Esophagus squamous epithelium (tissue), 5 donors: ENCODE measurements at places on chromosomes 3 and 15. TPM values are rescaled to one million over a fixed set of nuclear protein-coding genes. Genes with fewer than 3 reads are reported as not detected.

- no peaks in the 10 kb centered on the region for H3K36me3 ChIP-seq
- no peaks in the 10 kb centered on the region for H3K27me3 ChIP-seq
- no peak overlapping the region for H3K27ac ChIP-seq
- H3K4me1 ChIP-seq, result no peaks in the 10 kb centered on the region
Measured at GRCh38 chr15:93662162-93662885, 569.0 kb upstream of the MCTP2 start.

DNA sequence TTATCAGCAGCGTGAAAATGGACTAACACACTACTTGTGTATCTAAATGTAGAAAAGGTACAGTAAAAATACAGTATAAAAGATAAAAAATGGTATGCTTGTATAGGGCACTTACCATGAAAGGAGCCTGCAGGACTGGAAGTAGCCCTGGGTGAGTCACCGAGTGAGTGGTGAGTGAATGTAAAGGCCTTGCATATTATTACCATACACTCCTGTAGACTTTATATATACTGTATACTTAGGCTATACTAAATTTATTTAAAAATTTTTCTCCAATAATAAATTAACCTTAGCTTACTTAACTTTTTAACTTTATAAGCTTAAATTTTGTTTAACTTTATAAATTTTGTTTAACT, 67.2 kb upstream of the TSPAN3 start:
- no peaks in the 10 kb centered on the region for H3K36me3 ChIP-seq
- DNase-seq, result no peak
- no peak overlapping the region for H3K4me3 ChIP-seq
- H3K4me1 ChIP-seq, result no peaks in the 10 kb centered on the region

GRCh38 chr3:197495999-197496745, 59.6 kb downstream of the BDH1 start:
- no peak for DNase-seq
- H3K4me3 ChIP-seq, result no peak overlapping the region
- peaks cover 23% of the 10 kb centered on the region for H3K4me1 ChIP-seq
- H3K27me3 ChIP-seq, result no peaks in the 10 kb centered on the region
- peak overlapping the region; percentile 82 for H3K27ac ChIP-seq

DNA sequence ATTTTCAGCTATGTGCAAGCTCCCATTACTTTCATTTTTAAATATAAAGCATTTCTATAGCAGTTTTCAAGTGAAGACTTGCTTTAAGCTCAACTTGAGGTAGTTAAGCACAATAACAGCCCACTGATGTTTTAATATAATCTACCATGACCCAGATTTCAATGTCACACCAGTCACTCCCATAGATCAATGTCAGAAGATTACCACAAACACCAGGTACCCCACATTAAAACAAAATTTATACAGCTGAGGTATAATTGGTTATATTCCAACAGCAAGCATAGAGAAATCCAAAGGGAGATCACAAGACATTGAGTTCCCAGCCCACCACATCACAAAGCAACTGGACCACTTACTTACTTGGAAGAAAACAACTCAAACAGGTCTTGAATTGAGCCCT, 22.8 kb downstream of the GTPBP8 start:
- H3K4me3 ChIP-seq, result no peak overlapping the region
- no peak overlapping the region for H3K27ac ChIP-seq
- H3K4me1 ChIP-seq, result no peaks in the 10 kb centered on the region
- H3K27me3 ChIP-seq, result no peaks in the 10 kb centered on the region

GRCh38 chr3:108090049-108090700, 656 bp downstream of the CD47 start:
- H3K36me3 ChIP-seq, result no peaks in the 10 kb centered on the region
- DNase-seq, result no peak
- H3K4me3 ChIP-seq, result peak overlapping the region; percentile 71
- H3K27me3 ChIP-seq, result no peaks in the 10 kb centered on the region

- H3K4me3 ChIP-seq, result no peak overlapping the region
- no peak for DNase-seq
- no peaks in the 10 kb centered on the region for H3K27me3 ChIP-seq
- H3K27ac ChIP-seq, result no peak overlapping the region
Measured at GRCh38 chr3:123586968-123587367, 2.1 kb upstream of the HACD2 start.

GRCh38 chr3:72517921-72518424, 330.3 kb downstream of the SHQ1 start:
- H3K4me1 ChIP-seq, result no peaks in the 10 kb centered on the region
- DNase-seq, result no peak
- no peaks in the 10 kb centered on the region for H3K27me3 ChIP-seq
- no peak overlapping the region for H3K4me3 ChIP-seq
- no peaks in the 10 kb centered on the region for H3K36me3 ChIP-seq
- no peak overlapping the region for H3K27ac ChIP-seq

- H3K36me3 ChIP-seq, result no peaks in the 10 kb centered on the region
- no peak overlapping the region for H3K4me3 ChIP-seq
- H3K27ac ChIP-seq, result no peak overlapping the region
- DNase-seq, result no peak
Measured at GRCh38 chr3:46187876-46188275, 20.2 kb downstream of the CCR1 start.

- no peaks in the 10 kb centered on the region for H3K36me3 ChIP-seq
- no peak for DNase-seq
- H3K27me3 ChIP-seq, result no peaks in the 10 kb centered on the region
- H3K27ac ChIP-seq, result no peak overlapping the region
Measured at GRCh38 chr3:12165909-12166308, 7.2 kb upstream of the TIMP4 start.

DNA sequence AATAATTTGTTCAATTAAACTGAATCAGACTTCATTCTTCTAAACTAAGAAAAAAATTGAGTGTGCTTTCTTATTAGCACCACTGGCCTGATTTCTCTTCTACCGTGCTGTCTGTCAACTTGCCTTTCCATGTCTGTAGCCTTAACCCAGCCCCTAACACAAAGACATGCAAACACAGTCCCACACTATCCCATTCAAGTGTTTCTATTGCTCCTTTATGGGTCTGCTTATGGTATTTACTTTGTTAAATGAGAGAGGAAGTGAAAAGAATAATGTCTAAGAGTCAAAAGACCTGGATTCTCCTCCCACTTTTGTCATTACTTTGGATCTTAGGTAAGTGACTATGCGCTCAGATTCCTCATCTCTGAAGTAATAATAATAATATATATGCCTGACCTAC, 55.3 kb downstream of the GTF2E1 start:
- H3K27ac ChIP-seq, result no peak overlapping the region
- no peak overlapping the region for H3K4me3 ChIP-seq
- no peak for DNase-seq
- H3K4me1 ChIP-seq, result no peaks in the 10 kb centered on the region
- H3K36me3 ChIP-seq, result no peaks in the 10 kb centered on the region

GRCh38 chr3:182715006-182715405, 78.3 kb upstream of the ATP11B start:
- no peak overlapping the region for H3K27ac ChIP-seq
- H3K4me1 ChIP-seq, result no peaks in the 10 kb centered on the region
- H3K36me3 ChIP-seq, result no peaks in the 10 kb centered on the region
- H3K27me3 ChIP-seq, result no peaks in the 10 kb centered on the region
- H3K4me3 ChIP-seq, result no peak overlapping the region

- DNase-seq, result no peak
- H3K4me1 ChIP-seq, result no peaks in the 10 kb centered on the region
- no peak overlapping the region for H3K4me3 ChIP-seq
- H3K36me3 ChIP-seq, result no peaks in the 10 kb centered on the region
Measured at GRCh38 chr15:57540736-57541135, 51.0 kb upstream of the MYZAP start.

GRCh38 chr3:41117398-41117870, 81.9 kb upstream of the CTNNB1 start:
- no peaks in the 10 kb centered on the region for H3K36me3 ChIP-seq
- H3K27ac ChIP-seq, result peak overlapping the region; percentile 53
- no peak overlapping the region for H3K4me3 ChIP-seq
- peak; percentile 49 for DNase-seq
- H3K27me3 ChIP-seq, result no peaks in the 10 kb centered on the region
- H3K4me1 ChIP-seq, result peaks cover 27% of the 10 kb centered on the region

DNA sequence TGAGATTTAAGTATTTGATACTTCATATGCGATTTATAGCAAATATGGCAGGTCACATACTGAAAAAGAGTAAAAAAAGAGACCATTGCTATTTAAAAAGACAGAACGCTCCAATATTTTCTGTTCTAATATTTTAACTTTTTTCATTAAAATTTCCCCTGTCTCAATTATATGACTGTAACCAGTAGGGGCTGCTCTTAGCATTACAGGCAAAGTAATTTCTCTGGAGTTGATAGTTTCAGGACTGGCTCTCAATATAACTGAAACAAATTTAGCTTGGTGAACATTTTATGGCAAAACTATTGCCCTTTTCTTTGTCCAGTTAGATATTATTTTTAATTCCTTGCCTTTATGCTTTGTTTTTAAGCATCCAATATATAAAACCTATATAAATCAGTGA, 286.3 kb upstream of the ROBO2 start:
- no peaks in the 10 kb centered on the region for H3K27me3 ChIP-seq
- H3K4me3 ChIP-seq, result no peak overlapping the region
- no peak overlapping the region for H3K27ac ChIP-seq
- H3K4me1 ChIP-seq, result no peaks in the 10 kb centered on the region
- no peak for DNase-seq
- H3K36me3 ChIP-seq, result no peaks in the 10 kb centered on the region

- no peak for DNase-seq
- peaks cover 41% of the 10 kb centered on the region for H3K27me3 ChIP-seq
- peaks cover 5% of the 10 kb centered on the region for H3K4me1 ChIP-seq
- no peak overlapping the region for H3K4me3 ChIP-seq
- no peaks in the 10 kb centered on the region for H3K36me3 ChIP-seq
Measured at GRCh38 chr15:23648920-23649515, 1.4 kb upstream of the MAGEL2 start.

- no peak overlapping the region for H3K27ac ChIP-seq
- H3K4me3 ChIP-seq, result no peak overlapping the region
- H3K36me3 ChIP-seq, result peaks cover 73% of the 10 kb centered on the region
- DNase-seq, result no peak
Measured at GRCh38 chr3:171680726-171681411, 129.4 kb downstream of the PLD1 start.

DNA sequence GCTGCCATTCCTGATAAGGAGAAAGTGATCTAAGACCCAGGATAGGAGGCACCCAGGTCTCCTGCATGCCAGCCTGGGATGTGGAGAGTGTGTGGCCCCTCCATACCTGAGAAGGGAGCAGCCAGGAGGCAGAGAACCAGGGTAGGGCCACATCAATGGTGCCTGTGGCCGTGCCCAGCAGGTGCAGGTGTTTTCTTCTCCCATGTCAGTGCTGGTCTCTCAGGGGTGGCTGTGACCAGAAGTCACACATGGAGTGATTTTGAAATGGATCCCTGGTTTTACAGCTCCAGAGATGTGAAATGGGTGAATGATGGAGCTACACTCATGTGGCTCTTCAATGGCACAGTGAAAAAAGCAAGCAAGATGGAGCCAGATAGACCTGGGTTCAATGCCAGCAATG, 3.3 kb upstream of the ISL2 start:
- H3K4me3 ChIP-seq, result no peak overlapping the region
- H3K4me1 ChIP-seq, result peaks cover 16% of the 10 kb centered on the region
- H3K36me3 ChIP-seq, result no peaks in the 10 kb centered on the region
- no peak for DNase-seq
- peaks cover 6% of the 10 kb centered on the region for H3K27me3 ChIP-seq
- H3K27ac ChIP-seq, result no peak overlapping the region

DNA sequence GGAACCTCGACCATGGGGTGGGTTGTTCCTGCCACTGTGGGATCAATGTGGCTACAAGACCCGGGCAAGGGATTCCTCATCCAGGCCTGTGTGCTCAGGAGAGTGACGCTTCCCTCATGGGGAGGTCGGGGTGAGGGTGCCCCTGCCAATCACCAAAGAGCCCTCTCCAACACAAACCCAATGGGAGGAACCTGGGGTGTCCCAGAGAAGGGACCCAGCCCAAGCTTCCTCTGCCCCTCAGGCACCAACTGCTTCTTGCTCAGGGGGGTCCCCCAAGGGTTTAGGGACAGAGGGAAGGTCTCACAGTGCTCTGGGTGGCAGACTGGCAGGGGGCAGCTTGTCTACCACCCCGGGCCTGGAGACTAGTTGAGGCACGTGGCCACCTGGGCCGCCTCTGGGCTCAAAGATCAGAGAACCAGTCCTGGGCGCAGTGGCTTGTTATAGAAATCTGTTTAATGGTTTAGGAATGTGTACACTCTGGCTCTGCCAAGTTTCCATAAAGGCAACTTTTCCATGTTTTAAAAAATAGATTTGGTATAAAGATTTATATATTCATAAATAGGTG, 26.6 kb downstream of the GP9 start:
- H3K27ac ChIP-seq, result peak overlapping the region; percentile 85
- H3K4me3 ChIP-seq, result no peak overlapping the region
- no peaks in the 10 kb centered on the region for H3K27me3 ChIP-seq
- peaks cover 14% of the 10 kb centered on the region for H3K36me3 ChIP-seq
- no peaks in the 10 kb centered on the region for H3K4me1 ChIP-seq
- no peak for DNase-seq

- no peak overlapping the region for H3K27ac ChIP-seq
- H3K4me1 ChIP-seq, result no peaks in the 10 kb centered on the region
- no peak overlapping the region for H3K4me3 ChIP-seq
- H3K36me3 ChIP-seq, result no peaks in the 10 kb centered on the region
- no peak for DNase-seq
Measured at GRCh38 chr15:79948761-79949160, 22.2 kb downstream of the BCL2A1 start.

- H3K36me3 ChIP-seq, result no peaks in the 10 kb centered on the region
- no peak for DNase-seq
- H3K27me3 ChIP-seq, result no peaks in the 10 kb centered on the region
- H3K4me1 ChIP-seq, result peaks cover 12% of the 10 kb centered on the region
- no peak overlapping the region for H3K4me3 ChIP-seq
- H3K27ac ChIP-seq, result no peak overlapping the region
Measured at GRCh38 chr15:48683991-48684765, 38.7 kb upstream of the FBN1 start.

DNA sequence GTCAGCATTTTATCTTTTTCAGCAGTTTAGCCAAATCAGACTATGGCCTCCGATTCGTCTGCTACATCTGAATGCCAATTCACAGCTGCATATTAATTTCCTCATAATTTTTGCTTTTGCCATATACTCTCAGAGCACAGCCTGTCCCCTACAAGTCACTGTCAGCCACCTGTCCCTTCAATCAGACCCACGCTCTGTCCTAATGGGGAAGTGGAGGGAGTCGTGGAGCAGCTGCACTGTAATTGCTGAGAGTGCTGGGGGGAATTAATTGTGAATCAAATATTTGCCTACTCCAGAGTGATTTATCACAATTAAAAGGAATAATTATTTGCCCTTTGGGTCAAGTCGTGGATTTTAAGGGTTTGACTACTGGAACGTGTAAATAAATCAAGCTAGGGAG, 75.5 kb downstream of the EBLN2 start:
- H3K36me3 ChIP-seq, result no peaks in the 10 kb centered on the region
- no peaks in the 10 kb centered on the region for H3K27me3 ChIP-seq
- H3K27ac ChIP-seq, result no peak overlapping the region
- no peaks in the 10 kb centered on the region for H3K4me1 ChIP-seq
- H3K4me3 ChIP-seq, result no peak overlapping the region

GRCh38 chr3:57989646-57990045, 18.6 kb upstream of the FLNB start:
- no peak for DNase-seq
- peaks cover 8% of the 10 kb centered on the region for H3K4me1 ChIP-seq
- no peak overlapping the region for H3K4me3 ChIP-seq
- no peaks in the 10 kb centered on the region for H3K36me3 ChIP-seq
- H3K27ac ChIP-seq, result peak overlapping the region; percentile 48

- H3K27ac ChIP-seq, result no peak overlapping the region
- H3K4me3 ChIP-seq, result no peak overlapping the region
- no peaks in the 10 kb centered on the region for H3K27me3 ChIP-seq
- no peaks in the 10 kb centered on the region for H3K4me1 ChIP-seq
Measured at GRCh38 chr3:32226875-32227500, 11.5 kb upstream of the CMTM8 start.

ZNF860 gene
- total RNA-seq, result 5.6 TPM

ALPK3 gene
- total RNA-seq, result 1.8 TPM

GALNT15 gene
- 7.3 TPM for total RNA-seq

AMT gene
- 1.3 TPM for total RNA-seq

YEATS2 gene
- 10.1 TPM for total RNA-seq

TP63 gene
- total RNA-seq, result 131 TPM

CCR1 gene
- total RNA-seq, result 8.6 TPM

PROK2 gene
- not detected for total RNA-seq

SOX14 gene
- not detected for total RNA-seq
